Right lung (tissue), 10 donors: ENCODE measurements at places on chromosomes 2 and 18. TPM values are rescaled to one million over a fixed set of nuclear protein-coding genes. Genes with fewer than 3 reads are reported as not detected.

GRCh38 chr18:26978812-26979341 is 113.4 kb upstream of the AQP4 start:
- no peak for DNase-seq

DNA sequence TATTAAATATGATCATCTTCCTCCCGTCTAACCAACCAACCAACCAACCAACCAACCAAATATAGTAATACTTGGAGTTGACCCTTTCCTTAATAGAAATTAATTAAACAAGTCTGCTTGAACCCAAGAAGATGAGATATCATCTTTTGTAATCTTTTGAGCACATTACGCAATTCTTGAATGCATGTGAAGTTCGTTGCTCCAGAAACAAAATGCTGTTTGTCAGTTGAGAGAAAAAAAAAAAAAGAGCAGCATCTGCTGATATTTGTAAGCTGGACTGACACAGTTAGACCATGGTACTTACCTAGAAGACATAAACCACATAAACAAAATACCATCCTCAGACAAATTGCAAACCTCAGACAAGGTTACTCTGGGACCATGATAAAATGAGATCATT is 9.2 kb upstream of the SERPINB2 start:
- DNase-seq: no peak

DNA sequence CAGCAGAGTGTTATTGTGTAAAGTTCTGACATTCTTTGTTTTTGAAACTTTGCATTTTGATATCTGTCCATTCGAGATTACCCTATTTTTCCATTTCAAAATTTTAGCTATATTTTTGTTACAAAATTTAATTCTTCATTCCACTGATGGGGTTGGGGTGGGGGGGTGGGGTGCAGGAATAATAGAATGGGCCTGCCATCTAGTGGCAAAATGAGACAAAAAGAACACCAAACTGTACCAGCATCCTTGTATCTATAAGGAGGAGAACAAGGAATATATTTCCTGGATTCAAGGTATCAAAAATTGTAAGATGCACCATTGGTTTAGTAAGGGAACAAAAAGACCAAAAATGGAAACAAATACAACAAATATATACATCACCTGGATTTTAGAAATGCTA is 27.9 kb upstream of the TTR start:
- no peak for DNase-seq

GRCh38 chr2:31089645-31090044 is 48.6 kb downstream of the GALNT14 start:
- DNase-seq: no peak

DNA sequence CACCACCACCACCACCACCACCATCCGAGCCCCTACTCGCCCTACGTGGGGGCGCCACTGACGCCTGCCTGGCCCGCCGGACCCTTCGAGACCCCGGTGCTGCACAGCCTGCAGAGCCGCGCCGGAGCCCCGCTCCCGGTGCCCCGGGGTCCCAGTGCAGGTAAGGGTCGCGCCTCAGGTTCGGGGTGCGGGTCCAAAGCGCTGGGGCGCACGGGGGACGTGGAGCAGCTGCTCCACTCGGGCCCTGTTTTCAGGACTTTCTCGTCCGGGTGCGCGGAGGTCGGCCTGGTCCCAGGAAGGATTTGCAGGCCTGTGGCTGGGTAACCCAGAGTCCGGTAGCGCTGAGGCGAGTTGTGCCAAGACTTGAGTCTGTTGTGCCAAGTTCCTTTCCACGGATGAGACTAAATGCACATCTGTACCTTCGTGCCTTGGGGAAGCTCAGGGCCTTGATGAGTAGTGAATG is 2.8 kb downstream of the GATA6 start:
- DNase-seq: no peak

GRCh38 chr2:45567974-45568789 is 42.9 kb downstream of the SRBD1 start:
- no peak for DNase-seq

DNA sequence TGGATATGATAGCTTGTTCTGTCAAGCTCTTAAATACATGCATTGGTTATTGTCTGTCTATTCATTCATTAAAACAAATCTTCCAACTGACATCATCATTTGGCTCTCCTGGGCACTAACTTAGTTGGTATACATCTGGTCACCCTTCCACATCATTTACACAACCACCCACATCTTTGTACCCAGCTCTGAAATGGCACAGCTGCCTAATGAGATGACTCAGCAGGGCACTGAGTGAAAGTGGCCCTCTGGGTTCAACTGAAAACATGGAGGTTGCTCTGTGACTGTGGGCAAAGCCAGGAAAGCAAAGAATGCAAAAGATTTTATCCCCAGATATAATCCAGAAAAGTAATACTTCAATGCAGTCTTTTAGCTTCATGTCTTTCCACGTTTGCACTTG is 234.0 kb upstream of the MAP2 start:
- no peak for DNase-seq

- DNase-seq: no peak
Observed at GRCh38 chr2:207930747-207931146, 94.6 kb downstream of the PLEKHM3 start.

DNA sequence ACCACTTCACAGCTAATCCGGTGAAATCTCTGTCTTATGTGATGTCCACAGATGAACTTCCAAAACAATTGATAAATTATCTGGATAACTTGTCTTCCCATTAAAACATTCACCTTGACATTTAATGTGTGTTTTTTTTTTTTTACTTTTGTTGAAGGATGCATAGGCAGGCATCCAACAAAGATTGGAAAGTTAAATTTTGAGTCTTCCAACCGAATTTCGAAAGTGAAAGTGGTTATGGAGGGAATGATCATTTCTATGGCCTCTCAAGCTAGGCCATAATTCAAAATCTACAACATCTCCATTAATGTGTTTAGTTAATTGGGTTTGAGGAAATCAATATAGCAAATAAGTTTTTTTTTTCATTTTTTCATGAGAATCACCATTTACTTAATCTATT is 1495.5 kb upstream of the ACVR2A start:
- DNase-seq: no peak

- DNase-seq: no peak
Observed at GRCh38 chr2:30450025-30450424, 3.0 kb downstream of the LCLAT1 start.

DNA sequence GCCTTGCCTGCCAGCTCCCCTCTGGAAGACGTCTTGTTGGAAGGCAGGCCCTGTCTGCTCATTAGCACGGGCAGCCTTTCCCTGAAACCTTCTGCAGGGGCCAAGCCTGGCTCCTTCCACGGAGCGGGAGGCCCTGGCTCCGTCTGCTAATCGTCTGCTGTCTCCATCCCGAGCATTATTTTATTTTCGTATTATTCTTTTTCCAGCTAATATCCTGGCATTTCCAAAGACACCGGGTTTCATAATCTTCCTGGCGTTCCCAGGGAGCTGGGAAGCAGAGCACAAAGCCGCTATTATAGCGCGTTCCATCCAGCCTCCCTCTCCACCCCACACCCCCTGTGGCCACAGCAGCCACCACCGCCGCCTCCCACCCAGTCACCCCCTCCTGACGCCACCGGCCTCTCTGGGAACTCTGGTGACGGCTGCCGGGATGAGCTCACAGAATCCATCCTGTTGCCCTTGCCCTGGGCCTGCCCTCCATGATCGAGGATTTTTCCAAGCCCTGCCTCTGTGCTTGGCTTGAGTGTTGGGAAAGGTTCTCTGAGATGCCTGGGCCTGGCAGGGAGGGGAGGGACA is 125.5 kb downstream of the DYSF start:
- DNase-seq: peak; percentile 53

DNA sequence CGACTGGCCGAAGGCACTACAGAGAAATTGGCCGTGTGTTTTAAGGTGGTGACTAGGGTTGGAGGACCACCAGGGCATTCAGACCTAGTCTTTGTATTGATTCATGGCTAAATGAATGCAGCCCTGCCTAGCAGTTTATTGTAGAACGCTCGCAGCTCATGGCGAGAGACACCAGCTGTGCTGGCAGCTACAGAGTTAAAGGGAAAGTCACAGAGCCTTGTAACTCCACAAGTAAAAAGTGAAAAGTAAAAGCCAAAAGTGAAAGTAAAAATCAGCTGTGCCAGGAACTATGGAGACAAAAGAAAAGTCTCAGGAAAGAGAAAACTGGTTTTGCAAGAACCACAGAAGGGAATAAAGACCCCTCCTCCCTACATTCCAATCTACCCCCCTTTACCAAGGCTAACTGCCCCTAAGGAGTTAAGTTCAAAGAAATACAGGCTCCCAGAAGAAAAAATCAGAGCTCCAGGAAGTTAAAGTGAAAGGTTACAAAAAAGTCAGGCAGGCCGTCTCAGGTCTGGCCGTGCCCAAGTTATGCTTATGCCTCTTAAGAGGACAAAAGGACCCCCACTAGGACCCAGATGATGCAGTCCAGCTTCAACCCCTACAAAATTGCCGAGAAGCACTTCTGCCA is 46.4 kb upstream of the SELENOI start:
- DNase-seq: peak; percentile 80

DNA sequence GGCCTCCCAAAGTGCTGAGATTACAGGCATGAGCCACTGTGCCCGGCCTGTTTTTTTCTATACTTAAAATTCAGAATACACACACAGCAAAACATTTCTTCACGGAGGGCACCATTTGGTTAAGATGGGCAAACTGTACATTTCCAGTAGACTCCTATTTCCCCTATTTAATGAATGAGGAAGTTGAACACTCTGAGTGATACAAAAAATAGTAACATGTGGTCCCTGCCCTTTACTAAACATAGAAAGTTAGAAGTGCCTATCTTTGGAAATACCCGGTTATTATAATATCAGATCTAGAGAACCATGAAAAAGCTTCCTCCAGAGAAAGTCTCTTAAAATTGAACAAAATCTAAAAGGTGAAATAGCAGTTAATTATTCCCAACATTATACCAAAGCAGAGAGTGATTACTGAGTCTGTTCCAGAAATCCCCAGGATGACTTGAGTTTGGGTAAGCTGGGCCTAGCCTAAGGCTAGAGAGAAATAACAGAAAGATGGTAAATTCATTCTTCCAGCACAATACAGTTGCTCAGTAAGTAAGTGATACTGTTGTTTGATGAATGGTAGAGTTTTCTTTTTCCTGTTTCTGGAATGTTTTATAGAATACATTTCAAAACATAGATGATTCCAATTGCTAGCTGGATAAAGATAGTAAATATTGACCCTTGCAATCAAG is 23.3 kb upstream of the RMC1 start:
- no peak for DNase-seq

Gene KATNAL2
- polyA plus RNA-seq: 7.3 TPM

- DNase-seq: peak; percentile 7
Observed at GRCh38 chr2:239688122-239688681, 287.4 kb upstream of the HDAC4 start.

DNA sequence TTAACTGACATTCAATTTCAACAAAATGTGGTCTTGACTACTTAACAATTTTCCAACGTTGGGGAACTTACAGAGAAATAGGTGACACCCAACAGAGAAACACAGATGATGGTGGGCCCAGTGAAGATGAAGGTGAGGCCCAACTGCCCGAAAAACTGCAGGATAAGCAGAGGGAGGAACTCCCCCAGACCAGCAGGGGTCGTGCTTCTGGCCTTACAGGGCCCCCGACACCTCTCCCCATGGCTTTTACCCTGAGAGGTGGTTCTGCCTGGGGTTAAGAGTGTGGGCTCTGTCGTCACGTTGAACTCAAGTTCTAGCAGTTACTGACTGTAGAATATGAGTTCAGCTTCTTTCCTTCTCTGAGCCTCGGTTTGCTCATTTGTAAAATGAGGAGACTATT is 119.5 kb upstream of the SMIM21 start:
- no peak for DNase-seq

Gene BIRC6
- polyA plus RNA-seq: 77.3 TPM

DNA sequence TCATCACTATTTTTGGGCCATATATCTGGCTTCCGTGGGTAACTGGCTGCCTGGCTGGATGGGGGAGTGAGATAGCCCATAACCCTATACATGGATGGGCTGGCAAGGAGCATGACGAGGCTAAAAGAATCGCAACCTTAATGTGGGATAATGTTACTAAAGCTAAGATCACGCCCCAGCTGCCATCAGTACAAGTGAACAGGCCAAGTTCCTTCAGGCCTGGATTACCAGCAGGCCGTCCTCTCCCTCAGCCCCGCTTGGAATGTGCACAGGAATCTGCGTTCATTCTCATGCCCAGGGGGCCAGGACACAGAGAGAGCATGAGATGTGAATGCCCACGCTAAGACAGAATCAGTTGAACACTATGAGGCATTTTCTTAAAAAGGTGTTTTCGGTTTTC is 34.7 kb downstream of the RMC1 start:
- no peak for DNase-seq

Gene GKN2
- 1.8 TPM for polyA plus RNA-seq

Gene NEB
- 5.7 TPM for polyA plus RNA-seq

DNA sequence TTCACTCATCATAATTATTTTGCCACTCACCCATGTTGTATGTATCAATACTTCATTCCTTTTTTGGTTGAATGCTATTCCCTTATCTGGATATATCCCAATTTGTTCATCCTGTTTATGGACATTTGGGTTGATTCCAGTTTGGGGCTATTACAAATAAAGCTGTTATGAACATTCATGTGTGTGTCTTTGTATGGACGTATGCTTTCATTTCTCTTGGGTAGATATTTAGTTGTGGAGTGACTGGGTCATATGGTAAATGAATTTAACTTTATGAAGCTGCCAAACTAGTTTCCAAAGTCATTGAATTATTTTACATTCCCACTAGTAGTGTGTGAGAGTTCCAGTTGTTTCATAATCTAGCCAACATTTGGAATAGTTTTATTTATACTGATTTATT is 2.7 kb downstream of the FAM228B start:
- peak; percentile 84 for DNase-seq

DNA sequence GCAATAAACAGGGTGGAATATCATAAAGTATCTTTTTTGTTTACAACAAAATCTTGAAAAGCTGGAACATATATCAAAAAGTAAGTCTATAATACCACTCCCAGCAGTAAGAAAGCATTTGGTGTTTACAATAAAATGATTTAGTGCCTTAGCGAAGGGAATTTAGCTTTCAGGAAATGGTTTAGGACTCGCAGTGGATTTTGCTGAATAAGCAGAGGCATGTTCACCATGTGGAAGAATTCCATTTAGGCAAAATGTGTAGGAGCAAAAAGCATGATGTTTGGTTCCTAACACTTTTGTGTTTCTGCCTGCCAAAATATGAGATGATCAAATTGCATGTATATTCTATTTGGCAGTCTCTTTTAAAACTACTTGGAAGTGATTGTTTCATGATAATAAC is 163.6 kb downstream of the AGPS start:
- DNase-seq: peak; percentile 71

DNA sequence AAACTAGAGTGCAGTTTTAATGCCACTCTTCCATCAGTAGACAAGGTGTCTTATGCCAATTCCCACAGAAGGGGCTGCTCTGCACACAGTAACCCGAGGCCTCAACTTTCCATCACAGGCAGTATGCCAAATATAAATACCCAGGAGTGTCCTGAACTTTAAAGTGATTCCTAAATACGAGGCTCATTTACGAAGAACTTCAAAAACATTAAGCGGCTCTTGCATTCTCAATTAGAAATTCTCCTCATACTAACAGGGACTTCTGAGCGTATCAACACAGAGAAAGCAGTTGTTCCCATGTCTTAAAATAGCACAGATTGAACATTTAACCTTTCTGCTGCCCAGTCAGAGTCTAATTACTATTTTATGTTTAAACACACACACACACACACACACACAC is 638.6 kb downstream of the ERBB4 start:
- DNase-seq: peak; percentile 31

Gene EFEMP1
- polyA plus RNA-seq: 176 TPM

Gene SH3BP4
- 27.9 TPM for polyA plus RNA-seq

Gene FOXI3
- not detected for polyA plus RNA-seq

Gene UGT1A9
- polyA plus RNA-seq: not detected
